GM12865 (cell line): ENCODE measurements at places on chromosomes 4 and X.

DNA sequence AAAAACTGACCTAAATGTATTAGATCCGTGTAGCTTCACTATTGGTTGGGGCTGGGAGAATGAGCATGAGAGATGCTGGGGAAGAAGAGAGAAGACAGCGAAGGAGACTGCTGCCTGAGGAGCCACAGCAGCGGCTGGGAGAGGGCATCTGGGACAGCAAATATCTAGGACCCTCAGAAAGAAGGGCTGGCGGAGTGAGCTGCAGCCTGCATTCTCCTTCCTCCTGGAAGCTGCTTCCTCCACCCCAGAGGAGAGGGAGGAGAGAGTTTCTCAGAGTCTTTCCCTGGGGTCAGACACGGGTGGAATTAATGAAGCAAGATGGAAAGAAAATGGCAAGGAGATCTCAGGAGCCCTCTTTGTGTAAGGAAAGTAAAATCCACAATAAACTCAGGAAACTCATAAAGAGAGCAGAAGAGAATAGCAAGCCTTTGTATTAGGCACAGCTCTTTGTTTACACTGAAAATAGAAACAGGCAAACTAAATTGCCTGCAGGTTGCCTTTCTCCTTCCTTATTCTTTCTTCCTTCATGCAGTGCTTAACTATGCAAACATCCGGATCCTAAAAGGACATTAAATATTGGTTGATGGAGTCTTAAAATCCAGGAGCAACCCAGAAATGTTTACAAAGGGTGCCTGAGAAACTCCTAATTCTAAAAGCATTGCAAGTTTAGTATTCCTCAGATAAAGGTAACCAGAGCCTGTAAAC lies 130.3 kb upstream of the GALNT7 start:
- no peak for DNase-seq

- DNase-seq, result peak; percentile 71
Observed at GRCh38 chr4:70183168-70183939, 12.2 kb upstream of the ODAM start.

GRCh38 chrX:103806862-103807474 lies 25.1 kb downstream of the RAB9B start:
- no peak for DNase-seq

GRCh38 chr4:141215030-141215429 lies 5.7 kb upstream of the ZNF330 start:
- DNase-seq, result no peak

GRCh38 chr4:30717208-30718020 lies 2.8 kb upstream of the PCDH7 start:
- peak; percentile 26 for DNase-seq

GRCh38 chrX:66045894-66046293 lies 6.0 kb upstream of the VSIG4 start:
- DNase-seq, result no peak

DNA sequence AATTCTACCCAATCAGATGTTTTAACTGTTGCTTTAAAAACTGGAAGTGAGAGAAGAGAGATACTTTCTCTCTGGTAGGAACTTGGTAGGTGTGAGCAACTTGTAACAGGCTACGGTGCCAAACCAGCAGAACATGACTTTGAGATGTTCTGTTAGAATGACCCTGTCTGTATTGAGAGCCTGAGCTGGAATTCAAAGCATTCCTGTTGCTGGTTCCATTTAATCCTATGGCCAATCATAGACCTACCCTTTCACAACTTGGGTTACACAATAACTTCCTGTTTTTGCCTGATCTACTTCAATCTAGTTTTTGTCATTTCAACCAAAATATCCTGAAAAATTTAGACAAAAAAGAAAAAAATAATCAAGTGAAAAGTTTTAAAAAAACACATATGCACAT lies 1.7 kb upstream of the PRRG1 start:
- no peak for DNase-seq

DNA sequence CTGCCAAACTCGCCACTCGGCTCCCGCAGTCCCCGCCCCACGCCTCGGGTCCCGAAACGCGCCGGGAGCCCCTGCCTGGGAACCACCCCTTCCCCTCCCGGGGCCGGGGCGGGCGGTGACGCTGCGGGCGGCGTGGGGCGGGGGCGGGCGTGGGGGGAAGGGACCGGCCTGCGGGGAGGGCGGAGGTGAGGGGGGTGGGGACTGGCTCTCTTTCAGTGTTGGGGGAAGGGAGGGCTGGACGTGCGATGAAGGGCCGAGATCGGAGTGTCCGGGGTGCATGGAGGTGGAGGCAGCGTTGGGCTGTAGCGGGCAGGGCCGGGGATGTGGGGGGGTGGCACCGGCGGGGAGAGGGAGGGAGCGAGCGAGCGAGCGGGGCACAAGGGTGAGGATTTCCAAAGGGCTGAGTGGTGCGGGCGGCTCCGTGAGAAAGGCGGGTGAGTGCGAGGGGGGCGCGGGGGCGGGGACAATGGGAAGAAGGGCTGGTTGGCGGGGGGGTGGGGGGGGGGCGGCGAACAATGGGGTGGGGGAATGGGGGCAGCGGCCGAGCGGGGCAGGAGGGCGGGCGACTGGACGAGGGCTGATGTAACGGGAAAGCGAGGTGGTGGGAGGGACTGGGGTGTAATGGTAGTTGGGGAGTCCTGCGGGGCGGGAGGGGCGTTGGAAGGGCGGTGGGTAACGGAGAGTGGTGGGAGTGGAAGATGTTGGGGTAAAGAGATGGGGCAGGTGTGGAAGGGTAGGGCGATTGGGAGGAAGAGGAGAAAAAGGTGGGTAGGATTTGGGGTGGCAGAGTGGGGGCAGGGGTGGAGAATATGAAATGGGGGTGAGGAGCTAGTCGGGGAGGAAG lies 578 bp downstream of the DCUN1D4 start:
- peak; percentile 35 for DNase-seq

DNA sequence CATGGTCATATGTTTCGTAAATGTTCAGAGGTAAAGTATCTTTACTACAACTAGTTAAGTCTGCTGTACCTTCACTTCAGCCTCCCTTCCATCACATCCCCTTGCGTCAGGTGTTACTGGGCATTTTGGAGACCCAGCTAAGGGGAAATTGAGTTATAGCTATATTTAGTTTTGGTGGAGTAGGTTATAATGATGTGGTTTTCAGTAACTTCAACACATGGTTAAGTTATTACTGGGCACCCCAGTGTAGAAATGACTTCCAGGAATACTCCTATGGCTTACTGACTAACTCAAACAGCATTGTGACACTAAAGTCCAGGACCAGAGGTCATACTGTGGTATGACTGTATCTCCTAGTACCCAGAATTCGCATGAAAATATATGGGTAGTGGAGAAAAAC lies 23.4 kb upstream of the ACSL1 start:
- peak; percentile 58 for DNase-seq

- peak; percentile 60 for DNase-seq
Observed at GRCh38 chr4:75948822-75949444, 8.1 kb upstream of the NAAA start.

DNA sequence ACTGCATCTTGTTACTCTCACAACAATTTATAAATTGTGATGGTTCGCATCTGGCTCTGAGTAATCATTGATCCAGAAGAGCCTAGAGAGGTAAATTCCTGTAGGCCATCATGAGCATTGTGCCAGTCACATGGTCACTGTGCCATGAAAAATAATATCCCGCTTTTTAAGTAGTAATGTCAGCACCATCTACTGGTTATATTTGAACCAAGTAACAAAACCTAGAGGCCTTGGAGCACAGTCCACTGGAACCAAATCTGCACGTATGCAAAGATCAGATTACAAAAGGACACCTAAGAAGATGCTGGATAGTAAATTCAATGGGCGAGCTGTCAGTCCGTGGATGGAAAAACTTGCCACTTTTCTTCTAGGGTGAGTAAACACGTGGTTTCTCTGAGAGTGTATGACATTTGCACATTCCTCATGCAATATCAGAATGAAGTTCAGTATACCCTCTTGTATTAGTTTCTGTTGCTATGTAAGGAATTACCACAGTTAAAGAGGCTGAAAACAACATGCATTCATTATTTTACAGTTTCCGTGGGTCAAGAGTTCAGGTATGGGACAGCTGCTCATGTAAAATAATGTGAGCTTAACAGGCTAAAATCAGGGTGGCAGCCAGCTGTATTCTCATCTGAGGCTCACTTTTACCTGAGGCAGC lies 26.8 kb downstream of the FAM114A1 start:
- DNase-seq, result no peak

- DNase-seq, result no peak
Observed at GRCh38 chr4:60683357-60683756, 516.8 kb upstream of the ADGRL3 start.

- no peak for DNase-seq
Observed at GRCh38 chr4:73929278-73929677, 52.5 kb downstream of the PF4 start.

DNA sequence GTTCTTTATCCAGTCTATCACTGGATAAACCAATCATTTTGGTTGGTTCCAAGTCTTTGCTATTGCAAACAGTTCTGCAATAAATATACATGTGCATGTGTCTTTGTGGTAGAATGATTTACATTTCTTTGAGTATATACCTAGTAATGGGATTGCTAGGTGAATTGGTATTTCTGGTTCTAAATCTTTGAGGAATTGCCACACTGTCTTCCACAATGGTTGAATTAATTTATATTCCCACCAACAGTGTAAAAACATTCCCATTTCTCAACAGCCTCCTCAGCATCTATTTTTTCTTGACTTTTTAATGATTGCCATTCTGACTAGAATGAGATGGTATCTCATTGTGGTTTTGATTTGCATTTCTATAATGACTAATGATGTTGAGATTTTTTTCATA lies 791.7 kb upstream of the AGA start:
- no peak for DNase-seq

GRCh38 chr4:83107631-83108030 lies 6.9 kb downstream of the PLAC8 start:
- peak; percentile 46 for DNase-seq

- DNase-seq, result no peak
Observed at GRCh38 chr4:117610706-117611308, 423.5 kb upstream of the NDST3 start.

DNA sequence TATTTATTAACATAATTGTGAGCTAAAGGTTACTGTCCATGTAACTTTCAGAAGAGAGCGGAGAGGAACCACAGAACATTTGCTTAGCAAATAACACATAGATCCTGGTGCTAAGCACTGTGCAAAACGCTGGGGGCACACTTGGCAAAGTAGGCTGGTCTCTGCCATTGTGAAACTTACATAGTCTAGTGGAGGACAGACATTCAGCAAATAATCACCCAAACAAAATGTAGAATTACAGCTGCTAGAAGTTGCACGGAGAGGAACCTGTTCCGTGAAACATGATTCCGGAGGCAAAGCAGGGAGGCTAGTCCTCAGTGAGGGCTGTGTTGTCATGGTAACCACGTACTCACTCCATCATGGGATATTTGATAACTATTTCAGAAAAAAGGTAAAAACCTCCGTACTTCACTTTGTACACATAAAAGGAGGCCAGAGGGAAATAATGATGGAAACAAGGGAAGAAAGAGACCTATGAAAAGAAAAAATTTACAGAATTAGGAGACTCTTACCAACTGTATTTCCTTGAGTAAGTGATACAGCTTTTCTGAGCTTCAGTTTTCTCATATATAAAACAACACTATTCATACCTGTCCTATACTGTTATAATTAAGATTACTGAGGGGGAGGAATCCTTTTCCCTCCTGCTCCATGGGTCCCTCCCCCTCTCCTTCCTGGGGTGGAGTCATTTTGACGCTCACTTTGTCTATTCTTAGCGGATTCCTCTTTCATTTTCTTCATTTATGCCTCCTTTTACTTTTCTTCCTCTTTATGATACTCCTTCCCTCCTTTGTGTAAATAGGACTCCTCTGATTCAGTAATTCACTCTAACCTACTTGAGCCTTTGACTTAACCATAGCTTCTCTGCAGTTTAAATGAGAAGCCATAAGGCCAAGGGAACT lies 825 bp upstream of the RASGEF1B start:
- DNase-seq, result peak; percentile 58

DNA sequence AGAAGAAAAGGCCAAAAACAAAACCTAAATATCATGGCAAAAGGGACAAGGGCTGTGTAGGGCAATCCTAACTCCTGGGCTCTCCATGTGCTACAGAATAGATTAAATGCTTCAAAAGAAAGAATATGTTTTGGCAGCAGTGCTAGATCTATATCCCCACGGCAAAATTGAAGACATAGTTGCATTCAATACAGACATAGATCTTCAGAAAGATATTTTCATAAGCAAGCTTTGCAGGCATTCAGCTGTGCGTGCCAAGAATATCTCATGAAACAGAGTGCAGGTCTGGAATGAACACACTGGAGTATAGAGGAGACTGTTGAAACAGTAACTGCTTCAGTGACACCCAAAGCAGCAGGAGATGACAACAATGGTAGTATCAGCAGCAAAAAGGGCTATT lies 1476.9 kb downstream of the ARAP2 start:
- DNase-seq, result no peak

DNA sequence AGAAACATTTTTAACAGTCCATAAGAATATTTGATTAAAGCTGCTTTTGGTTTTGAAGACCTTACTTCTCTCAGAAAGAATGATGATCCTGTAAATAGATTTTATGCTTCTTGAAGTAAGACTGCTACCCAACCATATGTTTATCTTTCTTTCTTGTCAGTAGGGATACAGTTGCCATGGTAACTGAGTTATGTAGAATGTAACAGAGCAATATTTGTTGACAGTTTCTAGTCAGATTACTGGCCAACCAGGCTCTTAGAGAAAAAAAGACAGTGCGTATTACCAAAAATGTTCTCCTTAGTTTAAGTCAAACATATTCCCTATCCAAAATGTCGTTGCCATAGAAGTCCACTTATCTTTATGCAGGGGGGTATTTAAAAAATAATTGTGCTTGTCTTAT lies 456.8 kb downstream of the PRR32 start:
- DNase-seq, result no peak

DNA sequence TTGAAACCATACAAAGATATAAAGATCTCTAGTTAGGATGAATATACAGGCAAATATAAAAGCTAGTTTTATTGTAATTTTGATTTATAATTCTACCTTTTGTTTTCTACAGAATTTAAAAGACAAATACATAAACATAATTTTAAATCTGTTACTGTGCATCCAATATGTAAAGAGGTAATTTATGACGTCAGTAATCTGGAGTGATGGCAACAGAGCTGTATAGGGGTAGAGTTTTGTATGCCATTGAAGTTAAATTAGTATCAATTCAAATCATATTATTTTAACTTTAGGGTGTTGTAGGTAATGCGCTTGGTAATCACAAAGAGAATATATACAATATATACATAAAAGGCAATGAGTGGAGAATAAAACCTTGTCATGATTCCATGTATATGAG lies 183.7 kb upstream of the ARHGAP24 start:
- no peak for DNase-seq

DNA sequence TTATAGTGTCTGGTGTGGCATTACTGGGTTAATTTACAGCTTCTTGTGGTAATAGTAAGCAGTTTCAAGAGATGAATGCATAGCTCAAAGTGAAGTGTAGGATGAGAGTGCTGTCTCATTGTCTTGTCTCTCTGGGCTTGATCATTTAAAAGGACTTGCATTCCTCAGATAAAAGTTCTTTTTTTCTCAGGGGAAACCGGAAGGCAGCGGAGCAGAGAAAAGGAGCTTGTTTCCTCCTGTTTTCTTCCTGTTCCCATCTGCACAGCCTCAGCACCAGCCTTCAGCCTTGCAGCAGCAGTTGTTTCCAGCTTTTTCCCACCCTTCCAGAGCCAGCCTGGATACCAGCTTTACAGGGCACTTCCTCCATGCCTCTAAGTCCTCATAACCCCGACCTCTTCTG lies 61.4 kb upstream of the LGI2 start:
- DNase-seq, result no peak

GRCh38 chr4:59553721-59554091 lies 1646.4 kb upstream of the ADGRL3 start:
- peak; percentile 41 for DNase-seq

- DNase-seq, result peak; percentile 15
Observed at GRCh38 chr4:92163348-92163747, 140.4 kb upstream of the GRID2 start.
